ENCODE measurements at places on chromosomes 1 and 21.

DNA sequence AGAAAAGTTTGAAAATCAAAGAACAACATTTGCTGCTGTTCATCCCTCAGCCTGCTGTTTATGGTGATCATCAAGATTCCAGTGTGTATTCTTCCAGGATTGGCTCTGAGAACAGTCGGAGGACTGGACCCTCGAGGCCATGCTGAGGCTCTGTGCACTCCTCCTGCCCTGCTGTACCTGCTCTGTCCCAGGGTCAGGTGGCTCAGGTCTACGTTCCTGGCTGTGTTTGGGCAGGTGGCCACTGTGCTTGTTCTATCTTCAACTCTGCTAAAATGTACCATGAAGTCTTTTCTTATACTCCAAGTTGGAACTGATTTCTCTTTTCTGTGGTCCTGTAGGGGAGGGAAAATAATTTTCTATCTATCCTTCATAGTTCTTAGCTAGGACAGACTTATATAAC is 175.9 kb downstream of the RWDD3 start:
- DNase-seq: no peak

- DNase-seq: no peak
These were observed 7.4 kb upstream of the INKA2 start for GRCh38 chr1:111746614-111746999.

DNA sequence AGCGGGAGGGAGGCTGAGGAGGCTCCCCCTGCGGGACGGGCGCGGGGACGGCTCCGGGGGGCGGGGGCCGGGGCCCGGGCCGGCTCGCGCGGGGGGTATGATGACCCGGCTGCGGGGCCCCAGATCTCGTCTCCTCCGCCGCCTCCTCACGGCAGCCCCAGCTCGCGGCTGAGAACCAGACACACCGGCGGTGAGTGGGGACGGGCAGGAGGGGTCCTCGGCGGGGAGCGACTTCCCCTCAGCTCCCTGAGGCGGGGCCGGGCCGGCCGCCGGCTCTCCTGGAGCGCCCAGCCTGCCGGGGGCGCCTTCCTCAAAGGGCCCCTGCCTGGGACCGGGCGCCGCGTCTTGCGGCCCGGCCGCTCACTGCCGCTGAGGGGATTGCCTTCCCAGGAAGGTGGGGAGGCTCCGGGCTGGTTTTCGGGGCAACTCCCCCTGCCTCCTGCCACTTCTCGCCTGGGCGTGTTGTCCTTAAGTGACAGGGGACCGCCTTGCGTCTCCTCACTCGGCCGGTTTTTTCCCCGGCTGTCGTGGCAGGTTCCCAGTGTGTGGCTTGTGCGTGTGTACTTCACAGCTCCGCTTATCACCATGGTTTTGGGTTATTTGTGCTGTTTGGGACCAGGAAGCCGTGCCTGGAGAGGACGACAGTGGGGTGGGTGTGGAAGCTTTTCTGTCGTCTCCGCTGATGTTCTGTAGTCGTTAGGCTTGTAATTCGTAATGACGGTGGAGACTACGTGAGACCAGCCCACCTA is 800 bp downstream of the HIPK1 start:
- DNase-seq: peak; percentile 32

- no peak for DNase-seq
These were observed 384.0 kb downstream of the LTN1 start for GRCh38 chr21:28608646-28609045.

DNA sequence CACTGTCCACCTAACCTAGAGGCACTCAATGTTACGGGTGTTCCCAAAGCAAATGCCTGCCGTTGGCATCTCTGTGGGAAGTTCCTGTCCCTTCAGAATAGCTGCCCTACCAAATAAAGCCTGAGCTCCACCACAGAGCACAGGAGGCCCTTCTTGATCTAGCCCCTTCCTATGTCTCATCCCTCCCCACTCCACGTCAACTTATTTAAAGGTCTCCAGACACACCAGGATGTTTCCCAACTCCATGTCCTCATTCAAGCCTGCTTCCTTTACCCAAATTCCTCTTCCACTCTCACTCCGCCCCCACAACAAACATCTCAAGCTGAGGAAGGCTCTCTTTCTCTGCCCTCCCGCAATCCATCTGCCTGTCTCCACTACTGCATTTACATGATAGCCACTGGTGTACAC is 87.7 kb downstream of the TGFBR3 start:
- no peak for DNase-seq

DNA sequence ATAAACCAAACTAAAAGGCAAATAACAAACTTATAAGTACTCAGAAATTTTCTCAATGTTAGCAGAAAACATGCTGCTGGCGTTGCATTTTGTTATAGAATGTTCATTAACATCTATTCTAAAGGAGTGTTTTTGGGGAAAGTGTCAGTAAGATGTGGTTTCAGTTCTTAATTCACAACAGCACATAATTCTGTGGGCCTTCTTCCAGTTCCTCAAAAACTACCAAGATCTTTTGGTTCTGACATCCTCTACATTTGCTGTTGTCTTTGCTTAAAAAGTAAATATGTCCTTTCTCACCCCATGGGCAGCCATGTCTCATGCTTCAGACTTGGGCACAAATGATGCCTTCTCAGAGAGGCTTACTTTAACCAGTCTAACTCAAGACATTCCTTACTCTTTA is 152.5 kb downstream of the CDC7 start:
- no peak for DNase-seq

DNA sequence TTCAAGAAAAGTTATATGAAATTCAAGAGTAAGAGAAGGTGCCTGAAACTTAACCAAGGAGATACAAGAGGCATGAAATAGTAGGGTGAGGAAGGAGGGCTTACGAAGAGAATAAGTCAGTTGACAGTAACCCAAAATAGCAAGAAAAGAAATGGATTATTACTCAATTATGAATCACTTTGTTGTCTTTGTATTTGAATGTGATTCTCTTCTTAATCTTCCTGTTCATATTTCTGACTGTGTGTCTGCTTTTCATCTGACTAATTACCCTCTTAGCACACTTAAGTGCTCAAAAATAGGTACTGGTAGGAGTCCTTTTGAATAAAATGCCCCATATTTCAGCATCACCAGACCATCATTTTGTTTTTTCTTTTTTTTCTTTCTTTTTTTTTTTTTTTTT is 39.4 kb downstream of the GLMN start:
- DNase-seq: no peak

DNA sequence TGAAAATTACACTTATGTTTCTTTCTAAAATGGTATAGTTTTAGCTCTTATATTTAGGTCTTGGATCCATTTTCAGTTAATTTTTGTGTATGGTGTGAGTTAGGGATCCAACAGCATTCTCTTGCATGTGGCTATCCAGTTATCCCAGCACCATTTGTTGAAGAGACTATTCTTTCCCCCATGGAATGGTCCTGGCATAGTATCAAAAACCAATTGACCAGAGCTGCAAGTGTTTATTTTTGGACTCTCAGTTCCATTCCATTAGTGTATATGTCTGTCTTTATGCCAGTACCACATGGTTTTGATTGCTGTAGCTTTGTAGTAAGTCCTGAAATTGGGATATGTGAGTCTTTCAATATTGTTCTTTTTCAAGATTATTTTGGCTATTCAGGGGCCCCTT is 14.3 kb downstream of the TTLL10 start:
- no peak for DNase-seq

GRCh38 chr1:27436204-27437159 is 44.1 kb downstream of the GPR3 start:
- no peak for DNase-seq

DNA sequence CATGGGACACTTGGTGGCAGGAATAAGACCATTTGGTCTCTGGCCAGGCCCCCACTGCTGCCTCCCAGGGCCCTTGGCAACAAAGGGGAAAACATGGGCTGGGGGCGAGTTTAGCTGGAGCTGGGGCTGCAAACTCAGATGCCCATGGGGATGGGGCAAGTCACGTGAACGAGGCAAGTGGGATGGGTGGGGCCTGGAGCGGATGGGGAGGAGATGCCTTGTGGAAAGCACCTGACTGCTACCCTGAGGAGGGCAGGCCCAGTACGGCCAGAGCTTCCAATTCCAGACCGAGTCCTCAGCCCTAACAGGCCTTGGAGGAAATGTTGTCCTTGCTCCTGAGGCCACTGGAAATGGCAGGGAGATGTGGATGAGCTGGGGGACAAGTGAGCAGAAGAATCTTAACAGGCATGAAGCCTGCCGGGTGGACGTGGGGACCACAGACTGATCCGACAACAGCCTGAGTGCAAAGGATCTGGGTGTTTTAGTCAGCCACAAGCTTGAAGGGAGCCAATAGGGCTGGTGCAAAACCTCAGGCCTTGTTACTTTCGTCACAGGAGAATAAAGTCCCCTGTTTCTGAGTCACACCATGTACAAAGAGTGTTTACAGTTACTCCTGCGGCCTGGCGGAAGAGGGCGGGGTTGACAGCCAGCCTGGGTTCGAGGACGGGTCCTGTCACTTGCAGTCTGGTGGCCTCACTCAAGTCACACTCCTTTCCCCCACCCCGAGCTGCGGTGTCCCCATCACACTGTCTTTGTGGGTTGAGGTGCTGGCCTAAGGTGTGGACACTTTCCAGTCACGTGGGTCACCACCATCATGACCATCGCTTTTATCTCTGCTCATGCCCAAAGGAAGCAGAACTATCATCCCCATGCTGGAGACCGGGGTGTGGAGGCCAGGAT is 19.1 kb downstream of the RUNX3 start:
- DNase-seq: no peak

DNA sequence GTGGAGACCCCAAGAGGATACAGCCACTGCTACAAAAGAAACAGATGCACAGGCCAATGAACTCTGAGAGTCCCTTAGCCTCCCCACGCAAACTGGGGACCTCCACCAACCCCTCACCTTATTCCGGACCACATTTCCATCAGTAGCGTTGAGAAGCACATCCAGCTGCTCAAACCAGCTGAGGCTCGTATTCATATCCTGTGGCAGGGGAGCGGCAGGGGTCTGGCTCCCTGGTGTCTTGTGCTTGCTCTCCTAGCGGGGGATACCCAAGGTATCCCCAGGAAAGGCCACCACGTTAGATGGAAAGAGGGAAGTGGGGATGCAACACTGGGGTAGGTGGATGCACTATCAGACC is 481 bp downstream of the CCDC163 start:
- DNase-seq: no peak

DNA sequence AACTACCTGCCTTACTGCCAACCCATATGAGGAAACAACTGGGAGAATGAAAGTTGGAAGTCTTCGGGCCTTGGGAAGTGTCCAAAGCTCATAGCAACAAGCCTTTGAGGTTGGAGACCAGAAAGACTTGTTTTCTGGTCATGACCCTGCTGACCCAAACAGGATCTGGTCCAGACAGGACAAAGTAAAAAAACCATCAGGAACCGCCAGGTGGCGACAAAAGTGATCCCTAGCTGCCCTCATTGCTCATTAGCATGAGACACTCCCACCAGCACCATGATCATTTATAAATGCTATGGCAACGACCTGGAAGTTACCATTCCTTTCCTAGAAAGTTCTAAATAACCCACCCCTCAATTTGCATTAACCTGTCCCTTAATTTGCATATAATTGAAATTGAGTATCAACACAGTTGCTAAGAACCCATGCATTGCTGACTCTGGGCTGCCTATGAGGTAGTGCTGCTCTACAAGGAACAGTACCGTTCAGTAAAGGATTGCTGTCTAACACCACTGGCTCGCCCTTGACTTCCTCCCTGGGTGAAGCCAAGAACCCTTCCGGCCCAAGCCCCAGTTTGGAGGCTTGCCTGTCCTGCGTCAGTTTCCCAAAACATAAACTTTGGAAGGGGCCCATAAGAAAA is 89.0 kb downstream of the URB2 start:
- DNase-seq: no peak

DNA sequence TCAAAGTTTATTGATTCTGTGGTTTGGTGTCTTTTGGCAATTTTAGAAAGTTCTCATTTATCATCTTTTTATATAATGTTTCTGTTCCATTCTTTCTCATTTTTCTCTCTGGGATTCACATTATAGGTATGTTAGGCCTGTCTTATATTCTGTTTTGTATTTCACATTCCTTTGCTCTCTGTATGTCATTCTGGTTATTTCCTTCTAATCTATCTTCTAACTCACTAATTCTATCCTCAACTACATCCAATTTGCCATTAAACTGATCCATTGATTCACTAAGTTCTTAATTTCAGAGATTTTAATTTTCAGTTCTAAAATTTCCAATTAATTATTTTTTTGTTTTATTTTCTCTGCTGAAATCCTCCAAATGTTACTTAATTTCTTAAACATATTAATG is 234.8 kb downstream of the FOXD2 start:
- no peak for DNase-seq

DNA sequence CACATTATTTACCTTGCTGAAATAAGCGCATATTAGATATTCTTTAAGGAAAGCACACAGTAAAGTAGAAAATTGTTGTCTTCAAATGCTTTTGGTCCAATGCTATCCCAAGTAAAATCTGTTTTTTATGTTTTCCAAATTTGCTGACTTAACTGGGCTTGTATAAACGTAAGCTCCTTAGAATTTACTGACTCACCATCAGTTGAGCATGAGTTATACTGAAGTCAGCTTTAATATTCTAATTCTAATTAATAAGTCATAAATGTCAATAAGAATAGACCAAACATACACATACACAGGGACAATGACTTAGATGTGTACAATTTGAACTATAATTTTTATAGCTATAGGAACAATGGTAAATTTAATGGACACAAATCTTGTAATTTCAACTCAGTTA is 319.2 kb downstream of the TPR start:
- no peak for DNase-seq

DNA sequence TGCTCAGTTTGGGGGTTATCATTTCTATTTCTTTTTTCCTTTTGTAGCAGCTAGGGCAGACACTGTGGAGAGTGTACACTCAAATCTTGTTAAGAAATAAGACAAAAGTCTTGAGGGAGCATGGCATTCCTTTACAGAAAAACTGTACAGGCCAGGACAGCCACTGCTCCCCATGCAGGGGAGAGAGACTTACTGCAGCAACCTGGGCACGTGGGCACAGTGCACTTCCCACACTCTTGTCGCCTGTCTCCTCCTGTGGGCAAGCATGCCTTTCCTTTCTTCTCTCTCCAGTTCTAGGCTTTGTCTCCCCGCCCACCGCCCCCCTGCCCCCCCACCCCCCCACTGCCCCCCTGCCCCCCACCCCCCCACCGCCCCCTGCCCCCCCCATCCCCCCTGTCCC is 51.9 kb downstream of the PHC2 start:
- no peak for DNase-seq

DNA sequence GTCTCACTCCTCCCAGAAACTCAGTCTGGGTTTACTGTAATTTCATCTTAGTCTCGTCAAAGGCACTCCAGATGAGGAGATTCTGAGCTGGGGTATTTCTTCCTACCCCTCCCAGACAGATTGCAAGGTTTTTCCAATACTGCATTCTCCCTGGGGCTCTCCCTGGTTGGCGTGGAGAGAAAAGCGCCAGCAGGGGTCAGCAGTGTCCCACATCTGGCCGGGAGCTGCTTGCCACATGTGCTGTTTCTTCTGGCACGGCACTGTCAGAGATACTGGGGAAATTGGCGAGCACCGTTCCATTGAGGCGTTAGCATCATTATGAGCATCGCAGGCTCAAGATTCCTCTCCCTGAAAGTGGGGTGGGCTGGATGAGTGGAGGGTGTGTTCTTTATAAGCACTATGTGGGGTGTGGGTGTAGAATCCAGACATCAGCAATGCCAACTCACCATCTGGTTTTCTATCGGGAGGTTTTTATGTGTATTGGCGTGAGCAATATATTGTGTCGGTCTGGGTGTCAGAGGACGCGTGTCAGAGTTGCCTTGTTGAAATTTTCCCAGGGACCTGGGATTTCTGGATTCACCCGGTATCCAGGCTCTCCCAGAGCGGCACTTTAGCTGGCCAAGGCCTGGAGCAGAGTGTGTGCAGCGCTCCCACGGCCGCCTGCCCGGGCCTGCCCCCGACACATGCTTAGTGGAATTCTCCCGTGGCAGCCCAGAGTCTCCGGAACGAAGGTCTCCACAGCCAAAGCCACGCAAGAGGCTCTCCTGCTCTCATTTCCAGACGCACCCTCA is 8.0 kb upstream of the NAV1 start:
- peak; percentile 85 for DNase-seq
